CD8-positive, alpha-beta T cell (primary cell): ENCODE measurements at places on chromosomes 4 and X.

DNA sequence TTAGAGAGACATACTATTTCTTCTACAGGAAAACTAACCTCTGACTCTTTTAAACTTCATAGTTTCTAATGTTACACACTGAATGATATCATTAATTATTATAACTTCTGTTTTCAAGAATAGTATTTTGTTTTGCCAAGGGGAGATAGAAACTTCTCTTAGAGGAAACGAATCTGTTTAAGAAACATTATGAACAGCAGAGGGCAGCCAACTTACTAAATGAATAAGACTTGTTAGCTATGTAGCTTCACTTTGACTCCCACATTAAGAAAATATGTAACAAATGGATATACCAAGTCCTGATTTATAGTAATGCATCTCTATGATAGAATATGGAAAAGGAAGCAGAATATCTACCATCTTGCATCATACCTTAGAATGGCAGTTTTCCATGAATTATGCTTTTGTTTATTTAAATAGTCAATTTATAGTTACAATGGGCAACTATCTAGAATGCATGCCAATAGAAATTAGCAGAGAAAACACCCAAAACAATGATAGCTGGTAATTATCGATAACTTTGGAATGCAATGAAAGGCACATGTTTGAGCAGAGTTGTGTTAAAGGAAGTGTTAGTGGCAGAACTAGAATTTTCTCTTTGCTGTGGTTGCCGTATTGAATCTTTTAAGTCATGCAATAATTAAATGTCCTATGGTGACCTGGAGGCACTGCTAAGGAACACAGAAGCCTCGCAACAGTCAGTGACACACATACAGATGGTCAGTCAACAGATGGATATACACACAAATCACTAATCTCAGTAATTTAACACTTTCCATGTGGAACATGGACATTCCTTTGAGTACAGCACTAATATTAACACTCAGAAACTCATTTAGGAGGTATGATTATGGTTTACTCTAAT is 105.7 kb upstream of the PDLIM3 start:
- no peak for DNase-seq

DNA sequence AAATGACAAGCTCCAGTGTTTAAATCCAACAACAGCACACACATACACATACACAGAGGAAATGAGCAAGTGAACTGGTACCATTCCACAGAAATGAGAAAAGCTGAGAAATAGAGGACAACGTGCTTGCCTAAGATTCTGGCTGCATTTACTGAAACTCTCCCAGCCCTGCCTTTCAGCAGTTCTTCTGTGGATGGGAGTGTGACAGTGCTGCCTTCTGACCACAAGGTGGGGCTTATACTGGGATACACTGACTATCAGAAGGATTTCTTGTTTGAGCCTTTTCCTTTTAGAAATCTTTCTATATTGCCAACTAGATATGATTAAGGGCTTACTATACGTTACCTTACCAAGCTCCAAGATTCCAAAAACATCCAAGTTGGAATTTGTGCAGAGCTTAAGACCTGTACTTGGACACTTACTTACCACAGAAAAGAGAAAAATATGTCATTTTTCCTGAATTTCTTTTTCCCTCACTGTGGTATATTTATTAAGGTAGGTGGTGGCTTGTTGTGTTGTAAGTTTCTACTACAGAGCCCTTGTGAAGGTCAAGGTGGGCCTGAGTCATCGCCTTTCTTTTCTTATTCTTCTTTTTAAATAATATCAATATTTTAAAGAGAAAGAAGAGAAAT is 10.7 kb upstream of the CXCL8 start:
- DNase-seq, result no peak

DNA sequence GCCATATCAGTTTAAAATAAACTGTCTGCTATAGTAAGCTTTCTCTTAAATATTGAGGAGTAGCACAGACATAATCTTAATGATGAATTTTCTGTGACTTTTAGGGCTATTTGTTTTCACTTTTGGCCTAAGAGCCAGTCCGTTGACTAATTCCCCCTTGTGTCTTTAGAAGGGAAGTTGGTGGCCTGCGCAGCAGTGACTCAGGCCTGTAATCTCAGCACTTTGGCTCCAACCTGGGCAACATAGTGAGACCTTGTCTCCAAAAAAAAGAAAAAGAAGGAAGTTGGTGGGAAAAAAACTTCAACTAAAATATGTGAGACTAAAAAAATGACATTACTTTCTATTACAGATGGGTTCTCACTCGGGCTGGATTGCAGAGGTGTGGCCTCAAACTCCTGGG is 3.4 kb downstream of the NCAPG start:
- no peak for DNase-seq

DNA sequence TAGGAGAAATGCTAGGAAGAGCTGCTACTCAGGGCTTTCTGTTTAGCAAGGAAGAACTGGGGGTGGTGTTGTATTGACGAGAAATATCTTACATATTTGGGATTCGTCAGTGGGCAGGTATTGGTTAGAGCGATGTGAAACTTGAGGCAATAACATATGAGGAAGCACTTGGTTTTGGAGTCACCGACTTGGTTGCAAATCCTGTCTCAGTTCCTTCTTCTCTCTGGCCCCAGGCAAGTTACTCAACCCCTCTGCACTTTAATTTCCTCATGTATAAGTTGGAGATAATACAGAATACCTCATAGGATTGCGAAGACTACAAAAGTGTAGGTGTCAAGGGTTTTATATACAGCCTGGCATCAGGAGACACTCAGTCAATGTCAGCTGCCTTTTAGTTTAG is 34.1 kb downstream of the GPAT3 start:
- DNase-seq, result no peak

GRCh38 chr4:58561170-58561569 is 1451.0 kb upstream of the IGFBP7 start:
- no peak for DNase-seq

GRCh38 chrX:20913760-20914159 is 460.5 kb upstream of the CNKSR2 start:
- DNase-seq, result no peak

GRCh38 chr4:54499308-54500074 is 158.3 kb upstream of the KIT start:
- no peak for DNase-seq

GRCh38 chr4:154658680-154659405 is 46.4 kb upstream of the FGG start:
- no peak for DNase-seq

DNA sequence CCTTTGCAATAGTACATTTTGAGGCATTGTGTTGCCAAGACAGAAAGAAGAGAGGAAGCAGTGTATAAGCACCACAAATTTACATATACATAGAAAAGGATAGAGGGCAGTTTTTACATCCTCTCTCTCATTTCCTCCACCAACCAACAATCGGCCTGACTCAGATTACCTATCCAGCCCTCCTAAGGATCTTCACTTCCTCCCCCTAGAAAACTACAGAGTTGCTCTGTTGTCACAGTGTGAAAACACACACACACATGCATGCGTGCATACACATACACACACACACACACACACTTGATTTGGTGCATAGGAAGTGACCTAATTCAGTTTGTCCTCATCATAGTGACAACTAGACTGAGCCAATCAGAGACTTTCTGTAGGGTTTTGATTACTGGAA is 98.8 kb upstream of the SPRY1 start:
- no peak for DNase-seq

DNA sequence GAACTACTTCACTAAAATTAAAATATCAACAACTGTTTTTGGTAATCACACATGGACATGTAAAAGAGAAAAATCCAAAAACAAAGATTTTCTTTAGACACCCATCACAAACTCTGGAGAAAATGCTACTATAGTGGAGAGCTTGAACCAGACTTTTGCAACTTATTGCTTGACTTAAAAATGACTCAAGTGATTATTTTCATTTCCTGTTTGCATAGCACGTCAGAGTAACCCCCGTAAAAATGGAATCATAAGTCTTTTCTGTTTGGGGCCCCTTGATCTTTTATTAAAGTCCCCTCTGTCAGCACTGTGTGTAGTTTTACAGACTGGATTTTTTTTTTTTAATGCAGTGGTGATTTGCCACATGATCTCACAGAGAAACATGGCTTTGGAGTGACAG is 79.5 kb downstream of the PRKG2 start:
- no peak for DNase-seq

GRCh38 chr4:11505221-11505971 is 76.7 kb upstream of the HS3ST1 start:
- no peak for DNase-seq

GRCh38 chrX:70352496-70352895 is 62.6 kb downstream of the KIF4A start:
- DNase-seq, result no peak

- no peak for DNase-seq
Measured at GRCh38 chr4:13539619-13540445, 4.5 kb downstream of the NKX3-2 start.

DNA sequence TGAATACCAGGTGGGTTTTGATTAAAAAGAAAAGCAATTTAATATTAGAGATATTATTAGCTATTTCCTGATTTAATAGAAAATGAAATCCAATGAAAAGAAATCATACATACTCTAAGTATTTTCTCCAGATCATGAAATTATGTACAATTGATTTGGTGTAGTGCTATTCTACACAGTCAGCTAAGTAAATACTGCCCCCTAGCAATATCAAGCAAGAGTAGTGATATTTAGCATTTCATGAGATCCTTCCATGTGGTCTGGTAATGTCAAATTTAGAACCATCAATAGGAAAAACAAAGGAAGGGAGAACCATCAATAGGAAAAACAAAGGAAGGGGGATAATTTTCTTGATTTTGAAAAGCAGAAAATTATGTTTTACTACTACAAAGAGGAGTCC is 114.6 kb downstream of the TBCK start:
- DNase-seq, result no peak

- no peak for DNase-seq
Measured at GRCh38 chr4:138445098-138445497, 202.9 kb upstream of the SLC7A11 start.

DNA sequence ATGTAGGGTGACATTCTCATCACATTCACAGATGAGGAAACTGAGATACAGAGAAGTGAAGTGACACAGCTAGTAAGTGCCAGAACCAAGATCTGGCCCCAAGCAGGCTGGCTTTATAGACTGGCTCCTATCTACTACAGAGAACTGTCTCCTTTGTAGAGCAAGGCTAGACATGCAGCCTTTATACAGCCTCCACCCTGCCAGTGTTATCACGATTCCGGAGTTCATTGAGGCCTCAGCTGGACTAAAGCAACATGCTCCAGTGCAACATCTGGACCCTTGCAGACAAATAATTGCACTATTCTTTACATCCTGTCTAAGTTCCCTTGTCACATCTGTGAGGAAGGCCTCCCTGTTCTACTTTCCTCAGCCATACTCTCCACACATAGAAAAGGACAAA is 58.0 kb upstream of the XIAP start:
- no peak for DNase-seq

GRCh38 chr4:129278868-129279267 is 182.9 kb downstream of the C4orf33 start:
- DNase-seq, result no peak

GRCh38 chr4:119493419-119493818 is 135.2 kb downstream of the PDE5A start:
- DNase-seq, result no peak

GRCh38 chr4:147782087-147782781 is 50.3 kb downstream of the ARHGAP10 start:
- no peak for DNase-seq

DNA sequence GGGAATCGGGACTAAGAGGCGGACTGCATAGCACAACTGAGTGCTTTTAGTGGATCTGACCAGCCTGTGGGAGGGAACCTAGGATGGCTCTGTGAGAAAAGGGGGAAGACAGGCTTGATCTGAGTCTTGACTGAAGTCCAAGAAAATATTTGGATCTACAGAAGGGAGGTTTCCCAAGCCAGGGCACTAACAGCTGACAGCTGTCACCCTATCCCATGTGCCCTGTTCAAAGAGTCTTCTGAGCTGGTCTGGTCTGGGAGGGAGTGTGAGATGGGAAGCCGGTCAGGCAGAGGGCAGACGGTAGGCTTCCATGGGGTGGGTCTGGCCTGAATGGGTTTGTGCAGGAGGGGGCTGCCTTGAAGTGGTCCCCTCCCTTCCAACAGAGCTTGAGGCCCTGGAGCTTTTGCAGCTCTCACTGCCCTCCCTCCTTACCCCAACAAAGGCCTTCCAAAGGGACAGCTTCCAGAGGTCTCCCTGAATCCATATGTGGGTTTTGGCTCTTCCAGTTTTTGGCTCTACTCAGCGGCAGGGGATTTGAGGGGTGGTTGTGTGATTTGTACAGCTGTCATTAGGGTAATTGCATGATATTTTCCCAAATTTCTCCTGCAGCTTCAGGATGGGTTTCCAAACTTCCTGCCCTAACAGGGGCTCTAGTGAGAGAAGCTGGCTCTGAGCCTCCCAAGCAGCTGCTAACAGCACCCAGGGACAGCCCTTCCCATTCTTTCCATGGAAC is 643.7 kb downstream of the BCOR start:
- no peak for DNase-seq

DNA sequence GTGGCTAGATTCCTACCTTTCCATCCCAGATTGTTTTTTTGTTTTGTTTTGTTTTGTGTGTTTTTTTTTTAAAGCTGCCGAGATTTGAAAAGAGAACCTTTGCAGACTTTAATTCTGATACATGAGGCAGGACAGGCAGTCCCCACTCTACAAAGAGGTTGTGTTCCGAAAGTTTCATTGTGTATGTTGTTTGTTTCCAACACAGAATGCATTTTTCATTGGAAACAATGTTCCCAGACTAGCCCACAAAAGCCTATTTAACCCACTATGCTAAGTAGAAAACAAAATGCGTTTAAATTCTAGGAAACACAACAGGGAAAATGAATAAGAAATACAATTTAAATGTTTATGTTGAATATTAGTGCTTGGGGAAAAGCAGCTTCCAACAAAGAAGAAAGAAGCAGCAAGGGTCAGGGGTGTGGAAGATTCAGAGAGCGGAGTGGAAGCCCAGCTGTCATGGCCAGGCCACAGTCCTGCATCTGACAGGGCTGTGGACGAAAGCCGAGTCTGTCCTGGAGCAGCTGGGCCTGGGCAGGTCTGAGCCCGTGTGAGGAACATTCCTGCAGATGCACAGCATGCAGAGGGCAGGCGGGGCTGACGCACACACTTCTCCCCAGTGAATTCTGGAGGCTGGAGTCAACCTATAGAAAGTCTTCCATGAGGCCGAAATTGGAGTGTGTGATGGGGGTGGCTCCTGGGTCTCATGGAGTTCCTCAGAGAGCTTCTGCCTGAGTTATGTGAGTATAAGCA is 12.4 kb upstream of the SETD7 start:
- DNase-seq, result no peak

DNA sequence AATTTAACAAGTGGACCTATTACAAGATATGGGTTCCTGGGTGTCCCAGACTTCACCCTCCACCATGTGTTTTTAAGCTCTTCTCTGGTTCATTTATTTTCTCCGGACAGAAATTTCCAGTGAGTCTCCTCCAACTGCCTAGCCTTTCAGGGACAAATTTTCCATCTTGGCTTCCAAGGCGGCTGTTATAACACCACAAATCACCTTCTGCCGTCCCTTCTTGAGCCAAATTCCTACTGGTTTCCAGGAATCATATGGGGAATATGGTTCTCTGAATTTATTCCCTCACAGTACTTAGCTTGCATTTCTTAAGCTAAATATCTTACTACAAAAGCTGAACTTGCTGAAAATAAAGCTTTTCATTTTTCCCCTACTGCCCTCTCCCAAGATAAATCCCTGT is 18.8 kb downstream of the NEXMIF start:
- no peak for DNase-seq
